ENCODE measurements at places on chromosomes 6 and 20.
A peak's percentile ranks its signal among the peaks of the same experiment; 100 is the strongest.

GRCh38 chr6:5412663-5413062 is 151.3 kb downstream of the FARS2 start:
- no peak for DNase-seq

DNA sequence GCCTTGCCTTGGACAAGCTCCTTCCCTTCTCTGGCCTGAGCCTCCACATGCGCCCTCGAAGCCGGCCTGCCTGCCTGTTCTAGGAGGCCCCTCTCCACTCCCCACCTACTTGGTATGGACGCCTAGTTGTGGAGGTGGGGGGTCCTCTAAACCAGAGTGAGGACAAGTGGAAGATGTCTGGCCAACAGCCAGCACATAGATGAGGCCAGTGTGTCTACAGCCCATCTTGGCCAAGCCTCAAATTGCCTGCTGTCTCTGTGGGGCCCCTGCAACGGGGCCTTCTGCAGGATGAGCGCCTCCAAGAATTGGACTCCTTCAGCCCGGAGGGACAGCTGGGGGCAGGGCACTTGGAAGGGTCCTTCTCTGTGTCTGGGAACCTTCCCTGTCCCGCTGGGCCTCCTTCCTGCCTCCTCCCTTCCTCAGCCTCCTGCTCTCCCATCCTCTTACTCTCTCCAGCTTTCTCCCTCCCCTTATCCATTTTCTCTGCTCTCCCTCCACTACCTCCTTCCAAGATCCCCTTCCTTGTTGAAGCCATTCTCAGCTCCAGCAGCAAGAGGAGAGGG is 1.6 kb downstream of the MDFI start:
- no peak for DNase-seq

- DNase-seq: no peak
These were observed 80.5 kb upstream of the AGPAT4 start for GRCh38 chr6:161354276-161354840.

- DNase-seq: no peak
These were observed 78.0 kb downstream of the RWDD2A start for GRCh38 chr6:83270971-83271719.

DNA sequence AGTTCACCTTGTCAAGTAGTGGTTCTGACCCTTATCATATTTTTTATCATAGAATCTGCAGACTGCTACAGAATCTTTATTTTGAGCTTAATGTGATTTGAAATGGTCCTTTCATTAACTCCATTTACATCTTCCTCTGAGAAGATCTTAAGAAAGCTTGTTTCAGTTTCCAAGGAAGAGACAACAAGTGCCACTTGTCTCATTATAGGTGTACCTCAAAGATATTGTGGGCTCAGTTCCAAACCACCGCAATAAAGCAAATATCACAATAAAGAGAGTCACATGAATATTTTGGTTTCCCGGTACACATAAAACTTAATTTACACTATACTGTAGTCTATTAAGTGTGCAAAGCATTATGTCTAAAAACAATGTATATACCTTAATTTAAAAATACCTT is 66.4 kb upstream of the ATXN1 start:
- DNase-seq: no peak

DNA sequence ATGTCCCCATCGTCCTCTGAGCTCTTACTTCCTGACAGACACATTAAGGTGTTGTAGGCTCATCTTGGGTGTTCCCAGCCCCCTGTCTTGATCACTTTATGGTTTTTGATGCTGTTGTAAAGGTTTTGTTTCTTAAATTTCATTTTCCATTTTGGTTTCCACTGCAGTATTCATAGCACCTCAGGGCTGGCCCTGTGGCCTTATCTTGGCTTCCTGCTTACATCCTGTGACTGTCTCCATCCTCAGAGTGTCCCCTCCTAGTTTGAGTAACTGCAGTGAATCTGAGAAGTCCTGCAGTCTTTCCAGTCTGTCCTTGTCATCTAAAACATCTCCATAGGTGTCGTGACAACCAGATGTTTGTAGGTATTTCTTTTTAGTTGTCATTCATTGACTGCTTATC is 50.9 kb downstream of the JARID2 start:
- DNase-seq: no peak

- DNase-seq: no peak
These were observed 187.7 kb downstream of the PDE7B start for GRCh38 chr6:136039185-136039584.

- DNase-seq: no peak
These were observed 29.9 kb downstream of the COX4I2 start for GRCh38 chr20:31667315-31668285.

GRCh38 chr6:72930556-72931132 is 294.7 kb downstream of the KHDC1L start:
- DNase-seq: no peak

DNA sequence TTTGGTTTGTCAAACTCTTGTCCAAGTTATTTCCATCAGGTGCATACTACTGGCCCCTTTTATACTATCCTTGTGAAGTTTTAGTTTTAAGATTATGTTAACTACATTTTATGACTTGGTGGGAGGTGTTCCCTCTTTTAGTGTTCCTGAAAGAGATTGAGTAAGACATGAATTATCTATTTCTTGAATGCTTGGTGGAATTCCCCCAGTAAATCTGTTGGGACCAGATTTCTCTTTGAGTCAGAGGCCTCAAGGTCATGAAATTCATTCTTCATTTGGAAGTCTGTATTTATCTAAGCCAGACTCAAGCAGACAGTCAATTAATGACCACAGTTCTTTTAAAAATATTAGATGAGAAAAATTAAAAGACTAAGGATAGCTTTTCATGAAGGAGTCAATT is 81.3 kb downstream of the MOXD1 start:
- DNase-seq: no peak

GRCh38 chr6:13235339-13235738 is 93.0 kb downstream of the TBC1D7 start:
- DNase-seq: no peak

DNA sequence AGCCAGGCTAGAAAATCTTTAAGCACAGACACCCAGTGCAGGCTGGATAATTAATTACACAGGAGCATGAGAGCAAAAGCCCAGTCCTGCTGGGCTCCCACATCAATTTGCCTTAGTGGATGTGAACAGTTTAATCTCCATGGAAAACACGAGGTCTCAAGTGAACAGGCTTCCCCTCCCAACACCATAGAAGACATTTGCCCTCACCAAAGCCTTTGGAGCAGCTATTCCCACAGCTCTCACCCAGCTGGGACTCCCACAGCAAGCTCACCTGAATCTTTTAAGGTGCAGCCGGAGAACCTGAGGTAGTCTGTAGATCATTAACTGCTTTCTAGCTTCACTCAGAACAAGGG is 12.0 kb downstream of the TOMM6 start:
- DNase-seq: no peak

- DNase-seq: no peak
These were observed 79.0 kb upstream of the LAMA2 start for GRCh38 chr6:128803911-128804310.

GRCh38 chr6:158073776-158074175 is 92.1 kb downstream of the SYNJ2 start:
- no peak for DNase-seq

- DNase-seq: peak; percentile 64
These were observed 25.5 kb downstream of the NPEPL1 start for GRCh38 chr20:58718121-58718563.

GRCh38 chr6:169163411-169163901 is 90.2 kb downstream of the THBS2 start:
- DNase-seq: no peak

- peak; percentile 0 for DNase-seq
These were observed 125.6 kb downstream of the BCAS1 start for GRCh38 chr20:53944796-53945195.

DNA sequence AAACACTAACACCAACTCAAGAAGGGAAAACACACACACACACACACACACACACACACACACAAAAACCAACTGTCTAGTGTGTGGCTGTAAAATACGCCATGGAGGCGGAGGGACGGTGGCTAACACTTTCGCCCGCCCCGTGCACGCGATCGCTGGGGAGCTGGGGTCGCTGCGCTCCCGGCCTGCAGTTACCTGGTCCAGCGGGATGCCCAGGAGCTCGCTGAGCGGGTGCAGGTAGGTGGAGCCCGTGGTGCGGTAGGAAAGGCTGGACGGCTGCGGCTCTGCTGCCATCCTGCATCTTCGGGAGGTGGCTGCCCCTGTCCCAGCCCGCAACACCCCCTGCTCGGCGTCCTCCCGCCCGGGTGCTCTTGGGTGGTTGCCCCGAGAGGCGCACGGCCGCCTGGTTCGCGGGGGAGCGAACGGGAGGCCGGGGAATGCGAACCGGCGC is 303 bp downstream of the MBOAT1 start:
- no peak for DNase-seq

- DNase-seq: no peak
These were observed 24.5 kb downstream of the TSHZ2 start for GRCh38 chr20:52996658-52997057.

DNA sequence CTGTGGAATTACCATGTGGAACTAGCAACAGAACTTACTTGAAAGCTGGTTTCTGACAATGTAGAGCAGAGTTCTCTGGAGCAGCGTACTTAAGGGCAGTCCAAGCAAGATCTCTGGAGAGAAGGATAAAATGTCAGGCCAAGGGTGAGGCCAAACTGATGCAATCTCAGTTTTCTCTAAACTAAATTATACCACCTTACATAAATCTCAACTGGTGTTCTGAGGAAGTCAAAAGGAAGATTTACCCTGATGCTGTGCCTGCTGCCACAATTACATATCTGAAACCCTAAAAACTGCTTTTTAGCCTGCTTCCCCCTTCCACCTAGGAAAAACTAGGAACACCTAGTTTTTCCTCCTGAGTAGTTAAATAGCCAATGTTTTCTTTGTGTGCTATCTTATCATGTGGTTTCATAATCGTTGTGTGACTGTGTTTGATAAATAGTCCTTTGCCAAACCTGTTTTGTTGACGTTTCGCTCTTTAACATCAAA is 28.1 kb downstream of the NCOA7 start:
- DNase-seq: no peak

DNA sequence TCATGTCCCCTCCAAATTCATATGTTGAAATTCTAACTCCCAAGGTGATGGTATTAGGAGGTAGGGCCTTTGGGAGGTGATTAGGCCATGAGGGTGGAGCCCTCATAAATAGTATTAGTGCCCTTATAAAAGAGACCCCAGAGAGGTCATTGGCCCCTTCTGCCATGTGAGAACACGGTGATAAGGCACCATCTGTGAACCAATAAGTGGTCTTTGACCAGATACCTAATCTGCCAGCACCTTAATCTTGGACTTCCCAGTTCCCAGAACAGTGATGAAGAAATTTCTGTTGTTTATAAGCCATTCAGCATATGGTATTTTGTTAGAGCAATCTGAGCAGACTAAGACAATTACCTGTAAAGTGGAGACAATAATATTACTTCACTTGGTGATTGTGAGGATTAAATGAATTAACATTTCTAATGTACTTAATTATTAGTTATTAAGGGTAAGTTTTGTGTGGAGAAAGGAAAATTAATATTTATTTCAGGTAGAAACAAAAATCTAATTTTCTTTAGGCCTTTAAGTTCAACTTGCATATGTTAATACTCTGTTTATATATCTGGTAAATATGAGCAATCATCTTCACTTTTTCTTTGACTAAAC is 7.1 kb downstream of the RNF182 start:
- DNase-seq: no peak

DNA sequence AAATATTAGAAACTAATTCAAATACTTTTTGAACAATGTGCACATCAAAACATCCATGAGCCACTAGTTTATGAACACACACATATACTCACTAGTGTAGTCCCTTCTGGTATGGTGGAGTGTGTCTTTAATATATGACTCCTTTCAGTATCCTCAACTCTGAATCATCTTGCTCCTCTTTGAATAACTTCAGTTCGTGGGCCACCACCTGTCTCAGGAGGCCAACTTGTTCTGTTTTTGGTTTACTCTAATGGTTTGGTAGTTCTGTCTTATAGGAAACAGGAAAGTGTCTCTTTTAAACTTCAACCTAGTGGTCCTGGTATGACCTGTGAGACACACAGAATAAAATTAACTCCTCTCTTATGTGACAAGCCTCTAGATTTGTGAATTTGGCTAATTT is 55.6 kb downstream of the ZNF292 start:
- no peak for DNase-seq

- no peak for DNase-seq
These were observed 3.2 kb downstream of the CDC40 start for GRCh38 chr6:110183292-110183885.

DNA sequence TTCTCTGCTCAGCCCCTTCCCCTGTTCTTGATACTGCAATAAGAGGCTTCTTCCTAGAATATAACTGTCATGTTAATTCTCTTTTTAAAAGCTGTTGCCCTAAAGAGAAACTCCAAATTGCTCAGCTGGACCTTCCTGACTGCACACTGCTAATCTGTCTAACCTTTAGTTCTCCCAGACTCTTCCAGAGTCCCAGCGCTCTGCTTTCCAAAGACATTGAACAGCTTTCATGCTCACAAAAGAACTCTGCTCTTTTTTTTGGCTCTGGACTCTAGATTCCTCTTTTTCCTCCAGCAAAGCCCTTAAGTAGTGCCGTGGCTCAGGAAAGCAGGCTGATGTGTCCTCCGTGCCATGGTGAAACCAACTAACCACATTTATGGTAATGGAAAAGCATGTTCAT is 356.6 kb upstream of the RSPO3 start:
- DNase-seq: no peak

DNA sequence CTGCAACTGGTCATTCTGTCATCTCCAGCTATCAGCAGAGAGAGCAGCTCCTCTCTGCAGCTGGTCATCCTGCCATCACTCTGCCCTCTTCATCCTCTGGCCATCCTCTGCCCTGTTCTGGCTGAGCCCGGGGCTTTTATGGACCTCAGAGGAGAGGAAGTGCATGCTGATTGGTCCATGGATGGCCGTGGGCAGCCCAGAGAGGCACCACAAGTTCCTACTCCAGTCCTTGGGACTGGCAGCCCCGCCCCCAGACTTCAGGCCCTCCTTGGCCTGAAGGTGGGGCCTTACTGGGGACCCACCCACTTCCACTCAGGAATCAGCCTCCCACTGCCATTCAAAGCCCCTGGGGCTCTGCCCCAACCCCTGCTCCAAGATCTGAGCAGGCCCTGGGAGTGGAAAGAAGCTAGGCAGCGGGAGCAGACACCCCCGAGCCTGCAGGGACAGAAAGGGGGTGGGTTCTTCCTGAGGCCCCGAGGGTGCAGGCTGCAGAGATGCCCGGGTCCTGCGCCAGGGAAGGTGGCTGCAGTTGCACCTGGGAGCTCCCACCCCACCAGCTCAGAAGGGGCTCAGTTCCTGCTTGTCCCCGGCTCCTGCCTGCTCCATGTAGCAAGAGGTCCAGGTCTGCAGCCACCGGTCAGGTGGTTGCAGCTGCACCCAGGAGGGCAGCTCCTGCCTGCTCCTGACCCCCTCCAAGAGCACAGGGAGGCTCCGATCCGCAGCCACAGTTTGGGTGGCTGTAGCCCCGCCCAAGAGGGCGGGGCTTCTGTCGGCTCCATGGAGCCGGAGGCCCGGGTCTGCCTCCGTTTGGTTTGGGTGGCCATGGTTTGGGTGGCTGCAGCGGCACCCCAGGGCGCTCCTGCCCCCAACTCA is 34.1 kb upstream of the HMGA1 start:
- no peak for DNase-seq

- no peak for DNase-seq
These were observed 23.8 kb downstream of the PHACTR2 start for GRCh38 chr6:143701349-143702234.

GRCh38 chr6:39209911-39210310 is 19.4 kb downstream of the KCNK5 start:
- DNase-seq: no peak

- DNase-seq: no peak
These were observed 65.1 kb upstream of the CDH4 start for GRCh38 chr20:61186771-61187472.

- no peak for DNase-seq
These were observed 45.2 kb upstream of the OSTM1 start for GRCh38 chr6:108119769-108120141.
